Activated naive CD4-positive, alpha-beta T cell treated with anti-CD3 and anti-CD28 coated beads, Interleukin-2, amount 50 U/mL, for 72 hours (primary cell): ENCODE measurements at places on chromosomes 3 and 15. TPM values are rescaled to one million over a fixed set of nuclear protein-coding genes. Genes with fewer than 3 reads are reported as not detected.
A peak's percentile ranks its signal among the peaks of the same experiment; 100 is the strongest.

GRCh38 chr15:63556246-63556645, 40.9 kb upstream of the FBXL22 start:
- no peak for DNase-seq

COPS2 gene
- total RNA-seq: 80.9 TPM

CLDN1 gene
- total RNA-seq: 11.4 TPM

DNA sequence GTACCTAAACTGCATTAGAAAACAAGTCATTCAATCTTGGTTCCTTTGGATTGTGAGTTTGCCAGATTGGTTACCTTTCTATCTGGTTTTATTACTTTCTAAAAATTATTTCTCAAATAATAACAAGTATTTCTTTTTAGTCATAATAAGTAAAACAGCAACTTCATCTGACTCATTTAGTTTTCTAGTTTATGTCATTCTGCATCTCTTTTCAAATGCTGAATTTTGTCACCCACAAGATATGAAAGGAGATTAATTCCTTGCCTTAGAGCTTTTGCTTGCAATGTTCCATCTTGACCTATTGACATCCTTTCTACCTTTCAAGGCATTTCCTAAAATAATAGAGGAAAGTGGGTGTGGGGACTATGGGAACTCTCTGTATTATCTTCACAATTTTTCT, 253.6 kb upstream of the PEX5L start:
- DNase-seq: no peak

GAP43 gene
- not detected for total RNA-seq

GRM2 gene
- 0.54 TPM for total RNA-seq

- DNase-seq: no peak
Measured at GRCh38 chr3:133853063-133853924, 42.4 kb downstream of the RAB6B start.

GRCh38 chr3:105867712-105868430, 941 bp downstream of the CBLB start:
- DNase-seq: no peak

DUOXA2 gene
- total RNA-seq: not detected

- DNase-seq: peak; percentile 43
Measured at GRCh38 chr15:98599909-98600691, 48.2 kb upstream of the IGF1R start.

GRCh38 chr3:178439504-178439903, 96.7 kb upstream of the KCNMB2 start:
- DNase-seq: no peak

DNA sequence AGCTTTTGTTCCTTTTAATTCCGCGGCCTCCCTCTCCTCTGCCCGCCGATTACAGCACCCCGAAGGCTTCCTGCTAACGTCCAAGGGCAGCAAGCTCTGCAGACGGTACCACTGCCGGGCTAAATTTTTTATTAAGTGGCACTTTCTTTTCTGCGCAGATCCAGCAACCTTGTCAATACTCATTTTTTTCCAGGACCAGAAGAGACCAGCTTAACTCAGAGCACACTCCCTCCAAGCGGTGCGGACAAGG, 542 bp upstream of the MEIS2 start:
- no peak for DNase-seq

- no peak for DNase-seq
Measured at GRCh38 chr15:74869726-74870407, 3.3 kb downstream of the SCAMP2 start.

RETNLB gene
- total RNA-seq: not detected

DNA sequence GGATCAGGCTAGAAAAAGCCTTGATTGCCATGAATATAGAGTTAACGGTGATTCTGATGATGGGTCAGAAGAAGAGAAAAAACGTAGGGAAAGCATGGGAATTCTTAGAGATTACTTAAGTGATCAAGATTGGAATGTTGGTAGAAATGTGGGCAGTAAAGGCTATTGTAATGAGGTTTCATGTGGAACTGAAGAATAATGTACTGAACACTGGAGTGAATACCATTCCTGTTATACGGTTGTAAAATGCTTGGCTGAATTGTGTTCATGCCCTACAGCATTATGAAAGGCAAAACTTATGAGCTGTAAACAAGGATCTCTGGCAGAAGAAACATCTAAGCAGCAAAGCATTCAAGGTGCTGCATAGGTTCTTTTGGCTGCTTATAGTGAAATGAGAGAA, 414.1 kb upstream of the CBLB start:
- DNase-seq: no peak

DNA sequence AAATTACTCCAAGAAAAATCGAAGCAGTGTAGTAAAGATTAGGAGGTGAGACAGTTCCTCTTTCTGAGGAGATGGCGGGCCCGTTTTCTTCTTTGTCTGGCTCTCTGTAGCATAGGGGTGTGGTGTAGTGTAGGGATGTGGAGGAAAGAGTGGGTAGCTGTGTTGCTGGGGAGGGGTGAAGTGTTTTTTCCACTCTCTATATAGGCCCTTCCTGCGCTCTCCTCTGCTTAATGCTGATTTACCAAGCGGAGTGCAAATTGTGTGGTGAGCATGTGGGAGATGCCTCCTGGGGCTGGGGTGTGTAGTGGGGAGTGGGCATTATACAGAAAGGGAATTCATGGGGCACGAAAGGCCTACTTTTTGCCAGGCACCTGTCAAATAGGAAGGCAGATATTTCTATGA, 94.9 kb downstream of the ST6GAL1 start:
- no peak for DNase-seq
